ENCODE measurements at places on chromosomes 7 and 10.

- no peak for DNase-seq
Measured at GRCh38 chr10:67772894-67773511, 65.0 kb downstream of the DNAJC12 start.

DNA sequence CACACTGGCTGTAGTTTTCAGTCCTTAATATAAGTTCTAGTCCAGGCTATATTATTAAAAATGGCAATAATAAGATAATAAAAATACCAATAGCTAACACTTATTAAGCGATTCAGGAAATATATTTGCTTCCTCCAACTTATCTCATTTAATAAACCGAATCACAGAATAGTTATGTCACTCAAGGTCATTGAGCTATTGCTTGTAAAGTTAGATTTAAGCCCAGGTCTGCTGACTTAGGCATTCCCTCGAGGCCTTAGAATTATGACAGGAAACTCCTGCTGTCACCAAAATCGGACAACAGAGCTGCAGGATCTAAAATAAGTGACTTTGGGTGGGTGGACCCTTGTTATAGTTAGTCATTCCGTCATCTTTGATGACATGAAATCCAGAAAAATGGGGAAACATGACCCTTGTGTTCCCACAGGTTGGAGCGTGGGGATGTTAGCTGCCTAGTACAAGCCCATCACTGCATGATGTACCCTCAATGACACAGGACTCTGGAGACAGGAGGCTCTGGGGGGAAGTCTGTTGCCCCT is 181.3 kb upstream of the PHYHIPL start:
- DNase-seq, result no peak

DNA sequence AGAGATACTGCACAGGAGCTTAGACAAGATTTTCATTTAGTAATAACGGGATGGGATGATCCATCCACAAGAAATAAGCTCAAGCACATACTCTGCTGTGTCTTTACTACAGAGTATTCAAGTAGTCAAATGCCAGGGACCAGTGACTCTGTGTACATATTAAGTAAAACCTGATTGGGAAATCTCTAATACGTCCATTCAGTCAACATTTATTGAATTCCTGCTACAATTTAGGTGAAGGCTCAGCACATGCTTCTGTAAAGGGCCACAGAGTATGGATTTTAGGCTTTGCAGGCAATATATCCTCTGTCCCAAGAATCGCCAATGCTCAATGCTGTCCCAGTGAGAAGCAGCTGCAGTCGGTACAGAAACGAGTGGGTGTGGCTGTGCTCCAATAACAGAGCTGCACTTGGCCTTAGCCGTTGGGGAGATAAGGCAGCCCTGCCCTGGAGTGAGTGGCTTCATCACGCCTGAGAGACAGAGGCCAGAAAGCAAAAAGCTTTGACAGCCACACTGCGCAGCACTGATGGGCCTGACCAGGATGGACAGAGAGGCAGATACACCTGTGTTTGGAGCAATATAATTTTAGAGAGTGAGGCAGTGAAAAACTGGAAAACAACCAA is 186.8 kb downstream of the PARD3 start:
- no peak for DNase-seq

- DNase-seq, result no peak
Measured at GRCh38 chr7:73869011-73869798, 8.2 kb downstream of the TMEM270 start.

All from hematopoietic multipotent progenitor cell treated with erythropoietin and hydrocortisone succinate and interleukin-3 and kit ligand, for 17 days (in vitro differentiated cells).